GDM1 (cell line): ENCODE measurements at places on chromosomes 4 and X.

DNA sequence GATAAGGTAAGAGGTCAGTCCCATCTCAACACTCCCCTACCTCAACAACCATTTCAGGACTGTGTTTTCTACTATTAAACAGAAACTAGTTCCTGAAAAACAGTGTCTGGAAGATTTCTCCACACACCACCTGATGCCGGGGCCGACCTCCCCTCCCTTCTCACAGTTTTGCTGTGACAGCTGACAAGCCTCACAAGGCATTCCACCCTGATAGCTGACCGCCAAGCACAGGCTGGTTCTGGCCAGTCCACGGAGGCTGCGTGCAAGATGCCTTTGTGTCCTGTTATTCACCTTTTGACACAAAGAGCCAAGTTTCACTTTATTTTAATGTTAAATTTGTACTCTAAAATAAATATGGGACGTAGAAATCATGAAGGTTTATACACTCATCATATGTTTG lies 758.6 kb downstream of the PDHA2 start:
- no peak for DNase-seq

DNA sequence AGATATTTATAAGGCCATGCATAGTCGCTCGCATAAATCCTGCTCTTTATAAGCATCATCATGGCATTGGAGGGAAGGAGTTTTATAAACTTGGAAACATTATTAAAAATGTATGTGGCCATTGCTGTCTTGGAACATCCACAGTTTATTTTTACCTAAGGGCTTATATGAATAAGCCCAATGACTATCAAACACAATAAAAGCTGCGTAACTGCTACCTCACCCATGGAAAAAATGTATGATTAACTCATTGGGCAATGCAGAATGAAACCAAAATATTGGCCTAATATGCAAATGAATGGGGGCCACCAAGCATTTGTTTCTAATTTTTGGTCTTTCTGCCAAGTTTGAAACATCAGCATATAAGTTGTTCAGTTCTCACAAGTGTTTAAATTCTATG lies 19.1 kb downstream of the GEMIN8 start:
- no peak for DNase-seq

- DNase-seq, result no peak
Measured at GRCh38 chr4:170887396-170887795, 797.6 kb upstream of the AADAT start.

DNA sequence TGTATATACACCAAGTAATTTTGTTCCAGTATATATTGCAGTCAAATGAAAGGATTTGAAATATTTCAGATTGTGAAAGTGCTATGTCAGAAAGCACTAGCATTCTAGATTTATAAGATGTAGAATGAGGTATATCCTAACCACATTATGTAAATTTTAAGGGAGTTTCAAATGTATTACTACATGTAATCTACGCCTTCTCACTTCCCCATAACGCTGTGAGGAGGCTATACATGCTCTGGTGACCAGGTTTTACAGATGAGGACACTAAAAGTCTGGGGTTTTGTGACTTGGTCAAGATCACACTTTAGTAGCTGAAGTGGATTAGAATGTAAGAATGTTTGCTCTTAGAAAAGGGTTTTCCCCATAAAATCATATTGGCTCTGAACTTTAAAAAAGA lies 8.1 kb downstream of the ENPEP start:
- DNase-seq, result no peak

DNA sequence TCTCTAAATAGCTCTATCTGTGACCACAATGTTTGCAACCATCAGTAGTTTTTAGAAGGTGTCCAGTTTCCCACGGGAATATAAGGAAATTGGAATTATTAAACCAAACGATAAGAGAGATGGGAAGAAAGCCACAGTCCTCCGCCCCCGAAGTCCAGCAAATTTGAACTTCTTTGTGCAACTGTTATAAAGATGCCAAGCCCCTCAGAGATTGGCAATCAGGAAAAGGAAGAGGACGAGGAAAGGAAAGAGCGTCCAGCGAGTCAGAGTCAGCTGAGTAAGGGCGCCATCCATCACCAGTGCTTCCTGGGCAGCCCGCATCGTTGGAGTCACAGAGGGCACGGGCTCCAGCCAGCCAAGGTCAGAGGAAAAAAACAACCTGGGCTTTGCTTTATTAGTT lies 35.7 kb downstream of the LDB2 start:
- DNase-seq, result no peak

GRCh38 chrX:13047759-13048158 lies 3.3 kb upstream of the FAM9C start:
- DNase-seq, result no peak

DNA sequence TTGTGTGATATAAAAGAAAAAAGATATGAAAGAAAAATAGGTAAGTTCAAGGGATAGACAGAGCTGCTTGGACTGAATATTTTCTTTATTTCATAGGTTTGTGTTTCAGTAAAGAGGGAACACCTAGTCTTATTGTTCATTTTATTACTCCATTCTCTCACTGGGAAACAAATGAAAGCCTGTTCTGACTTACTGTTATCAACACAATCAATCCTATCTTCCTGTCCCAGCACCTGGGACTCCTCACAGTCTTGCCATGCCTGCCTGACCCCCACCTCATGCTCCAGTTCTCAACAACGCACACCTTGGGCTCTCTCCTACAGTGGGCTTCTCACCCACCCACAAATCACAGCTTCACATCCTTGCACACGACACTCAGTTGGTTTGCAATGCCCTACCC lies 189.5 kb downstream of the PRDM5 start:
- DNase-seq, result no peak

- no peak for DNase-seq
Measured at GRCh38 chr4:166012129-166013030, 139.3 kb downstream of the TLL1 start.

DNA sequence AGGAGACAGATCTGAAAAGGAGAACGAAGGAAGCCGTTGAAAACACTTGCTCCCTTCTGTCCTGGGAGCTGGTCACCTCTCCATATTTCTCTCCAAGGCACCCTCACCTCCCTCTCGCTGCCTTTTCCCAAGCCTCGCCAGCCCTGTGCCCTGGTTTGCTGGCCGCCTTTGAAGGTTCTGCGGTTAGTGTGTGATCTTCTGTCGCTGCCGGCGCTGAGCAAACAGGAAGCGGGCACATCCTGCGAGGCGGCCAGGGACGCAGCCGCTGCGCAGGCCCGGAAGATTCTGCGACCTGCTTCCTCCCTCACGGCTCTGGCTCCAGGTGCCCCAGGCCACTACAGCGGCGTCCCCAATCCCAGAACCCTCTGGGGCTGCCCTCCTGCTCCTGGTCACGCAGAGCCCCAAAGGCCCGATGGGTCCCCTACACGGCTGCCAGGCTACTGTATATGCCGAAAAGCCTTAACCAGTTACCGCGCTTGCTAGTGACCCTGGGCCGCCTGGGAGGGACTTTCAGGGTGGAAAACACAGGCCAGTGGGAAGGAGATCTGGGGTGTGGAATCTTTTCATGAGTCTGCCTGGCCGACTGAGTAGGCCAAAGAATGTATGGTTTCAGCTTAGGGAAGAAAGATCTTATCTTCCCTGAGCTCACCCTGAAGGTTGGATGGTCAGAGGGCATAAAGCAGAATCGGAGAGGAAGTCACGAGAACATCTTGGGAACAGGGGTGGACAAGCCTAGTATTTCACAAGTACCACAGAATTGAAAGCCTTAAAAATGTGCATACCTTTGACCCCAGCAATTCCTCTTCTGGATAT lies 2.3 kb upstream of the SASH3 start:
- DNase-seq, result peak; percentile 91

- DNase-seq, result no peak
Measured at GRCh38 chr4:24382381-24382780, 202.0 kb downstream of the DHX15 start.

DNA sequence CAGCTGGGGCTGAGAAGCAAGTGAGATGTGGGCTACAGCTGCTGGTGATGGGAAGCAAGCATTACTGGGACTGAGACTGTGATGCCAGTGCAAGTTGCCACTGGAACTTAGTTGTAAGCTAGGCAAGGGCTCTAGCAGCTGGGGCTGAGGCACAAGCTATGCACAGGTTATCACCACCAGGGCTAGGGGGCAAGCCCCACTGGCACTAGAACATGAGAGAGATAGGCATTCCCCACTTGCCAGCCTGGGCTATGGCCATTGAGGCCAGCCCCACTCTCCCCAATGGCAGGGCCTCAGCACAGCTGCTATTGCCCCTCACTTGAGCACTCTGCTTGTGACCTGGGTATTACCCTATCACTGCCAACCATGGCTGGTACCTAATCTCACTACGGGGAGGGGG lies 130.8 kb upstream of the SMIM31 start:
- DNase-seq, result no peak
